ENCODE measurements at places on chromosomes 13 and 19.

DNA sequence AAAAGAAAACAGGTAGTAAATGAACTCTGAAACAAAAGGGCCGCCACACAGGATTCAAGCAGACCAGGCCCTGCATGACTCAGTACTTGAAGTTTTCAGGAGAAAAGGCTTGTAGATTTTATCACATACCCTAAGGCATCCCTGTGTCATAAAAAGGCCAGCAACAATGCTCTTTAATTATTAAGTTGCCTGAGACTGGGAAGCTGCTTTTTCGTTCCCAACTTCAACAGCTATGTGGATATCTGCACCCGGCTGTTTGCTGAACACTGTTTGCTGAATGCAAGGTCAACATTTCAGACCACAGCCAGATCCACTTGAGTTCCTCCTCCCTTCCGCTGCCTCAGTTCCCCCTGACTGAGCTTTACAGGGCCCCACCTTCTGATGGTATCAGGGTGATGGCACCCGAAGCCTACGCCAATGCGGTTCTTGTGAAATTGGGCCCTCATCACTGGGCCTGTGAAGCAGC lies 6.1 kb upstream of the ECH1 start:
- no peak for DNase-seq

GRCh38 chr13:43804461-43805070 lies 17.8 kb upstream of the ENOX1 start:
- DNase-seq, result peak; percentile 56

DNA sequence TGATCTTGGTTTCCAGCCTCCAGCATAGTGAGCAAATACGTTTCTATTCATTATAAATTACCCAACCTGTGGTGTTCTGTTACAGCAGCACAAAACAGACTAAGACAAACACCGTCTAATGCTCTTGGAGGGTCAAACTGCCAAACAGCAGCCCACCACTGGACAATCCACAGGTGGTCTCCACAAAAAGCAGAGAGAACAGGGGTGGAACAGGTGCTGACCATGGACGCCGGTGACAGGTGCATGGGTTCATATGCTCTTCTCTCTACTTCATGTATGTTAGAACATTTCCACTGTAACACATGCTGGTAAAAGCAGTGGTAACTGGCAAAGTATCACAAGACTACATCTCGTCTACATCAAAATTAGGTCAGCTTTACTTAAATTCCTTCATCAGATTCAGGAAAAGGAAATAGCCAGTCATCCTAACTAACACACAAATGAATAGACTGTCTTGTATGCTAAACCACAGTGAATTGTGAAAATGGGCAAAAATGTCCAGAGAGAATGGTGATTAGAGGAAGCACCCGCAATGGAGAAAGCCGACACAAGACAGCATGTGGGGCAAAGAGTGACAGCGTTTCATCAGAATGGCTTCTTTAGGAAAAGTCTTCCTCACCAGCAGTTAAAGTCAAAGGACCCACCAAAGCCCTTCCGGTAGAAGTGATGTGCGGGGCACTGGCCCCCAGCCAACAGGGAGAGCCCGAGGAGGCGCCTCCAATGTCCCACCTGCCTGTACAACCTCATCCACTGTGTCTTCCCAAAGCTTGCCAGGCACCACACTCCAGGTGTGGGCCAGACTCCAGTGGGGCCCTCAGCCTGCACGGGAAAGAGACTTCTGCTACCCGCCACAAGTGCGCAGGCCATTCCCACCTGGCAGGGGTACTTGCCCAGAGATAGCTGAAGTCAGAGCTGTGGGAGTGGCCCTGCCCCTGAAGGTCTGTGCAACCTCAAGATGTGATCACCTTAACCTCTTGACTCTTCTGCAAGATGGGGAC lies 6.5 kb downstream of the CARS2 start:
- DNase-seq, result no peak

DNA sequence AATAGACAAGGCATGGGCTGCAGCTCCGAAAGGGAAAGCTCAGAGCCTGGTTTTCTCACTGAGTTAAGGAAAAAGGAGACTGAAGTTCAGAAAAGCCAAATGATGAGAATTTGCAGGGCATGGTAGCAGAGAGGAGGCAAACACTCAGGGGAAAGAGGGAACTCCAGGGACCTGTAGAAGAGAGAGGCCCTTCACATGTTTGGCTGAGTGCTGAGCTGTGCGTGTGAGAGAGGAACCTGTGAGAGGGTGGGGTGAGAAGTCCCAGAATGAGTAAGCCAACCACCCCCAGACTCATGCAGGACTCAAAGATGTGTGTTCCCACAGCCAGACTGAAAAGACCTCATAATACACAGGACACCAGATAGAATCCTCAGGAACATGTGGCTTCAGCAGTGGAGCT lies 2.8 kb upstream of the CRYL1 start:
- DNase-seq, result no peak

DNA sequence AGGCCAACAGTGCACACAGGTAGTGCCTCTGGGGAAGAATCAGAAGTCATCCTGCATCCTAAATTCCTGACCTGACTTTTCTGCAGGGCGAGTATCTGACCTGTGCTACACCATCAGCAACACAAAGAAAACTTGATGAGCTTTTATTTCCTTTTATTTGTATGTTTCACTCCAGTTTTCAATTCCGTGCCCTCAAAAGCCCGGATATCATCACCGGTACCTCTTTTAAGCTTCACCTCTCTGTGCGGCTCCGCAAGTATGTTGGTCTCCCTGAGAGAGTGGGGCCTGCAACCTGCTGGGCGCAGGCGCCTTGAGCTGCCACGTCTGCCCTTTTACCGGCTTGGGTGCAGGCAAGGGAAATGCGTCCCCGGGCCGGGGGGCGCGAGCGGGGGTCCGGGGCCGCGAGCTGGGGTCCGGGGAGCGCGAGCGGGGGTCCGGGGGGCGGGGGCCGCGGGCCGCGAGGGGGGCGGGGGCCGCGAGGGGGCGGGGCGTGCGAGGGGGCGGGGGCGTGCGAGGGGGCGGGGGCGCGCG lies 4.3 kb upstream of the DUXA start:
- peak; percentile 59 for DNase-seq

DNA sequence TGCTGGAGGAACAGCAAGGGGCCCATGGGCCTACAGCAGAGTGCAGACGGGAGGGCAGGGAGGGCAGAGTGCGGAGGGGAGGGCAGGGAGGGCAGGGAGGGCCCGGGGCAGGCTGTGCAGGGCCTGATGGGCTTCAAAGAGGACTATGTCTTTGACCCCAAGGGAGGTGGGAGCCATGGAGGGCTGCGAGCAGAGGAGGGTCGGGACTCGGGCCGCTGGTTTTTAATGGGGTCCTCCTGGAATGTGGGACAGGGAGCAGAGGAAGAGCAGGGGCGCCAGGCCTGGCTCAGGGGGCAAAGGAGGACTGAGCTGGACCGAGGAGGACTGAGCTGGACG lies 3.6 kb downstream of the PIP5K1C start:
- no peak for DNase-seq

DNA sequence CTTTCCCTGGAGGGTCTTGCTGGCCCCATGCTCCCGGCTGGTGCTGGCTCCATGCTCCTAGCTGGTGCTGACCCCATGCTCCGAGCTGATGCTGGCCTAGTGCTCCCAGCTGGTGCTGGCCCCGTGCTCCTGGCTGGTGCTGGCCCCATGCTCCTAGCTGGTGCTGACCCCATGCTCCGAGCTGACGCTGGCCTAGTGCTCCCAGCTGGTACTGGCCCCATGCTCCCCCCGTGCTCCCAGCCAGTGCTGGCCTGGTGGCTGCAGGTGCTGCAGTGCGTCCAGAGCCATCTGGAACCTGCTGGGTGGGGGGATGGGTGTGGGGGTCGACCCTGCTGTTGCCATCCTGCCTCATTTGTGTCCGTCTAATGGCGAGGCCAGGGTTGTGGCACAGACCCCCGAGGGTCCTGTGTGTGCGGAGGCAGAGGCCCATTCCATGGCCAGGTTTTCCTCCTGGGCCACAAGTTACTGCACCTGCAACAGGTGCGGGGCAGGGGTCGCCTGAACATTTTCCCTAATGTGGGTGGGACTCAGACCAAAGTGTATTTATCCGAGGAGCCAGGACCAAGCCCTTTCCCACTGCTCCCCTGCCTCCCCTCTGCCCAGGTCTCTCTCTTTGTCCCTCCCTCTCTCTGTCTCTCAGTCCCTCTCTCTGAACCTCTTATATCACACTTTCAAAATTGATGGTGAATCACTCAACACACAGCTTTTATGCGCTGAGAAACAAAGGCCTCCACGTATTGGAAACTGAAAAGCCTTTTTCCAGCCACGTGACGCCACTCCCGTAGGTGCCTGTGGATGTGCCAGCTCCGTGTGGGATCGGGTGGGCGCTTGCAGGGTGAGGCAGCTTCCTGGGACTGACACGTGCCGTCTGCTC lies 45.1 kb downstream of the MCF2L start:
- no peak for DNase-seq

GRCh38 chr19:14053032-14053431 lies 8.8 kb downstream of the PALM3 start:
- DNase-seq, result no peak
